Activated T-cell treated with anti-CD3 and anti-CD28 coated beads, Interleukin-2, amount 50 U/mL, for 72 hours (primary cell): ENCODE measurements at places on chromosomes 16 and 17. TPM values are rescaled to one million over a fixed set of nuclear protein-coding genes. Genes with fewer than 3 reads are reported as not detected.

Gene TERB1
- total RNA-seq = not detected

DNA sequence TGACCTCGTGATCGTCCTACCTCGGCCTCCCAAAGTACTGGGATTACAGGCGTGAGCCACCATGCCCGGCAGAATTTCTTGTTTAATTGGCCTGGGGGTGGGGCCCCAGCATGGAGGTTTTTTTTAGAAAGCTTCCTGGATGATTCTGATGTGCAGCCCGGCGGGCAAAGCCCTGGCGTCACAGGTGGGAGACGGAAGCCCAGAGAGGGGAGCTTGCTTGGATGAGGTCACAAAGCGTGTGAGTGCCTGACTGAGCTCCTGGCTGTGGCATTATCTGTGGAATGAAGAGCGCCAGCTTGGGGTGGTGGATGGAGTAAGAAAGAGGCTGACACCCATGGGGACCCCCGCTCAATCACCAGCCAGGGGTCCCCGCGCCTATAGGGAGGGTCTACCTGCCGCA is 4.1 kb downstream of the VASN start:
- no peak for DNase-seq

DNA sequence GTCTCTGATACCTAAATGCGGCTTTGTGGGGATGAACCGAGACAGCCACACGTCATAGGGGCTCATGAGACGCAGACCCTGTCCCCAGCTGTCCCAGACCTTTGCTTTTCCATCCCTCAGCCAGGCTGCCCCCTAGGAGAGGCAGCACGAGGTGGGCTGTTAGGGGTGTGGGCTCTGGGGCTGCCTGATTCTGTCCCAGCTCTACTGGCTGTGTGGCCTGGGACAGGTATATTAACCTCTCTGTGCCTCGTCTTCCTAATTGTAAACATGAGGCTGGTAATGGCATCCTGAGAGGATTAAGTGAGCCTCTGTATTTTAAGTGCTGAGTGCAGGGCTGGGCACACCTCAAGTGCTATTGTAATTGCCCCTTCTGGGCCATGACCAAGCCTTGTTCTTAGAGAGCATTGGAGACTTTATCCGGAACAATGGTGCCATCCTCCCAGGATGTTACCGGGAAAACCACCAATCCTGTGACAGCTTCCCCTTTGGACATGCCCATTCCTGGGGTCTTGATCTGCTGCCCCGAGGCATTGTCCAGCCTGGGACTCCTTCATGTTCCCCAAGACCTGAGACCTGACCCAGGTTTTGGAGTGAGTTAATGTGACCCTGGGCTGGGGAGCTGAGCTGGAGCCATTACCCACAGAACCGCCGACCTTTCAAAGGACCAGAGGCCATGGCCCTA is 5.1 kb downstream of the ADGRG1 start:
- no peak for DNase-seq

Gene CD300H
- not detected for total RNA-seq

- DNase-seq = no peak
Observed at GRCh38 chr16:58085171-58085570, 44.0 kb downstream of the CFAP20 start.
